CD4-positive, alpha-beta T cell treated with Interleukin-10 for 1 hour (primary cell): ENCODE measurements at places on chromosomes 6 and 20.

- DNase-seq: no peak
Measured at GRCh38 chr20:18718129-18718528, 95.5 kb upstream of the SCP2D1 start.

- DNase-seq: no peak
Measured at GRCh38 chr20:35629427-35630145, 14.0 kb downstream of the SPAG4 start.

GRCh38 chr6:92231171-92231701, 1188.1 kb downstream of the EPHA7 start:
- no peak for DNase-seq

- peak; percentile 83 for DNase-seq
Measured at GRCh38 chr6:27188885-27189418, 58.5 kb upstream of the PRSS16 start.

GRCh38 chr20:3686867-3687321, 5.1 kb upstream of the ADAM33 start:
- no peak for DNase-seq

- DNase-seq: no peak
Measured at GRCh38 chr6:56757588-56757984, 114.9 kb upstream of the DST start.

- no peak for DNase-seq
Measured at GRCh38 chr6:44234101-44235025, 11.0 kb downstream of the SLC29A1 start.

DNA sequence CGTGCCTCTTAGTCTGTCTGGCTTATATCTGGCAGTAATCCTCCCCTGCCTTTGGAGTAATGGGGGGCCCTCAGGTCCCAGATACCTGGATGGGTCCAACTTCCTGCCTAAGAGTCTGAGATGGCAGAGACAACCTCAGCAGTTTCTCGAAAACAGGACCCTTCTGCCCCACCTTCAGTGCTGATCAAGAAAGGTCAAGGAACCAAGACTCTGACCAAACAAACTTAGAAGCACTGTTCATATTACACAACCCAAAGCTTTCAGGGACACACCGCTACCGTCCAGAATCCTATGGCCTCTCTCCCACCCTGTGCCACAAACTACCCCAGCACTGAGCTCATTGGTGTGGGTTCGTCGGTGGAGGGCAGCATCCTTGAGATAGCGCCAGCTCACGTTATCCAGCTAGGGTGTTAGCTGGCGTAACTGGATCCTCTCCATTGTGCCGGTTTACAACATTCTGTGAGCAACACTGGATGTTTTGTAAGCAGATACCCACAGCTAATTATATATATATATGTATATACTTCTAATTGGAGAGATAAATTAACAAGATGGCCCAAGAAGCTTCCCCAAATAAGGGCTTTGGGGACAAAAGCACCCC, 7.6 kb upstream of the TMC2 start:
- DNase-seq: no peak
